ENCODE measurements at places on chromosomes 2 and 18. TPM values are rescaled to one million over a fixed set of nuclear protein-coding genes. Genes with fewer than 3 reads are reported as not detected.

MPPE1 gene
- 40.7 TPM for total RNA-seq

SLC9A4 gene
- total RNA-seq = 0.85 TPM

ODC1 gene
- total RNA-seq = 40.5 TPM

TMEM178A gene
- total RNA-seq = 2.9 TPM

CERS6 gene
- total RNA-seq = 7.5 TPM

LONRF2 gene
- total RNA-seq = not detected

OSR1 gene
- 6.9 TPM for total RNA-seq

ANO7 gene
- 6.5 TPM for total RNA-seq

Measured in PC-9 (cell line).